ENCODE measurements at places on chromosomes 16 and 17. TPM values are rescaled to one million over a fixed set of nuclear protein-coding genes. Genes with fewer than 3 reads are reported as not detected.

Gene ZSWIM7
- 19.3 TPM for total RNA-seq

Gene TSNAXIP1
- 1.5 TPM for total RNA-seq

Gene KRT12
- not detected for total RNA-seq

GRCh38 chr17:81101614-81102306, 63.5 kb upstream of the PVALEF start:
- DNase-seq = peak; percentile 87

GRCh38 chr16:80875616-80876015, 71.2 kb upstream of the CDYL2 start:
- no peak for DNase-seq

GRCh38 chr17:56929362-56929969, 15.6 kb upstream of the TRIM25 start:
- DNase-seq = no peak

GRCh38 chr17:29677221-29677791, 54.6 kb upstream of the CORO6 start:
- DNase-seq = no peak

DNA sequence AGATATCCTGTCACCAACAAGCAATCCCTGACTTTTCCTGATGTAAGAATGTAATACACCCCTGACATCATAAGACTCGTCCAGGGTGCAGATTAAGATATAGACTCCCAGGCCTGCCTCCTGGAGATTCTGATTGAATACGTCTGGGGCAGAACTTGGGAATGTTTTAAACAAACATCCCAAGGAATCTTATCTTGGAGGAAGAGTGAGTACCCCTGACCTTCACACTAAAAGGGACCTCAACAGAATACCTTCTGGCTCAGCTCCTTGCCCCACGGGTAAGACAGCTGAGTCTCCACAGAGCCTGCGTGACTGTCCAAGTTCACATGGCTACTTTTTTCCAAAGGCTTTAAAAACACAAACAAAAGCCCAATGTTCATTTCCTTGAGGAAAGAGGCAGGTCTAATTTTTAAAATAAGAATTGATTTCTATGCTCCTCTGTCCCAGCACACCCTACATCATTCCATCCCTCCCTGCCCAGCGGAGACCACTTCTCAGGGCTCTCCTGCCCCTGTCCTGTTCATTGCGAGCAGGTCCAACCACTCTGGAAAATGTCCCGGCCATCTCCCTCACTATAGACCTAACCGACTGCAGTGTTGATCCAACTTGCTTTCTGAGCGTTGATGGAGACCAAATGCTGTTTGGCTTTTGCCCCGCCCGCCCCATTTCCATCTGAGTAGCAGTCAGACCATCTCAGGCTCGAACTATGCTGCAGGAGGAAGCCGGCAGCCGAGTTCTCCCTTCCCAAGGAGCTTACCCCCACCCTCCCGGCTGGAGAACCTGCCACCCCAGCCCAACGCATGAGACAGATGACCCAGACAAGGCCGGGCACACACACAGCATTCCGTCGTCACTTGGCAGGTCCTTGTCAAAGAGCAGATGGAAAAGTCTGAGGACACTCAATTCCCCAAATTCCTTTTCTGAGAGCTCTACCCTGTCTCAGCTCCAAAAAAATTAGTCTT, 44.1 kb upstream of the MYH10 start:
- no peak for DNase-seq

DNA sequence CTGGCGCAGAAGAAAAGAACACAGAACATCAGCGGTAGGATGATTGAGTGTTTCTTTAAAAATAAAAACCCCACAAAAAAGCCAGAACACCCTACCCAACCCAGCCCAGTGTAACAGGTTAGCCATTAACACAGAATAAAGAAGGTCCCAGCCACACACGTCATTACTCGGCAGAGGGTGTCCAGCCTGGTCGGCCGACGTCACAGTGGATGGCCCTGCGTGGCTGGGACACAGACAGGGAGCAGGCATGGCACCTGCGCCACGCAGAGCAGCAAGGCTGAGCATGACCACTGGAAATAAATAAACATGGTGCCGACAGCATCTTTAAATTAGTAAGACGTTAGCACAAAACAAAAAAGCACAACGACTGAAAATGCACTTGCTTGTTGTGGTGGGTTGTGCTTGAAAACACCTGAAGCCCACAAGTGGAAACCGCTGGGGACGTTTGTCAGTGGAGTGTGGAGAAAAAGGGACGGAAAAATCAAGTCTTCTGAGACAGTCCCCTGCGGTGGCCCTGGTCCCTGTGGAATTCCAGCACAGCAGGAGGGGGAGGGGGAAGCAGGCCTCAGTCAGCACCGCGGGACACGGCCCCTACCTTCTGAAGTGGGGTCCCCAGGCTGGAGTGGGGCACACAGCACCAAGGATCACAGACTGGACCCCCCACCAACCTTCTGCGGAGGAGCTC, 39.2 kb downstream of the SLC7A5 start:
- no peak for DNase-seq
